GM20000 (cell line): ENCODE measurements at places on chromosomes 1 and 21.

- DNase-seq = peak; percentile 42
Observed at GRCh38 chr1:212162635-212163034, 122.6 kb upstream of the PPP2R5A start.

DNA sequence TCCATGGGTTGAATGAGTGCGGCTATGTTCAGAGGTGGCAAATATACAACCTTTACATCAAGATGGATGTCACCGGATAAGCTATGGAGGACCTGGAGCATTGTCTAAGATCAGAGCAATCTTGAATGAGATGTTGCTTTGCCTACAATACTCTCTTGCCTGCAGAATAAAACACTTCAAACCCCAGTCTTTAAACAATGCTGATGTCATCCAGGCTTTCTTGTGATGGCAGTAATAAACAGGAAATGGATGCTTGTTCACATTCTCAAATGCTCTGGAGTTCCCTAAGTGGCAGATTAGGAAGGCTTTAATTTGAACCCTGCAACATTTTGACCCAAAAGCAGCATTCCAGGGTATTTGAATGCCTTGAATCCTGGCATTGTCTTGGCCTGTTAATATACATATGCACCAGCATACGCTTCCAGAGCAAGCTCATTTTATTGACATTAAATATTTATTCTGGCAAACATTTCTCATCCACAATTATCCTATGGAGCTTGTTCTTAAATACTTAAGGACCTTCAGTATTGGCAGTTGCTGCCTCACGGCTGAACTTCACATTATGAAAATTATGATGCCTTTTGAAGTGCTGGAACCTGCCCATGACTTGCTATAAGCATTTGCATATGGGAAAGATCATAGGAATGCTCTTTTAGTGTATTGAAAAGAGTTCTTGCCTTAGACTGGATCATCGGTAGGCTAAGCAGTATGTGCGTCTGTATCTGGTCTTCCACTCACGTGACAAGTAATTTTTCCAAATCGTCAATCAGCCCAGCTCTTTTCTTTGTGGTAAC, 422.7 kb downstream of the SIPA1L2 start:
- DNase-seq = no peak

DNA sequence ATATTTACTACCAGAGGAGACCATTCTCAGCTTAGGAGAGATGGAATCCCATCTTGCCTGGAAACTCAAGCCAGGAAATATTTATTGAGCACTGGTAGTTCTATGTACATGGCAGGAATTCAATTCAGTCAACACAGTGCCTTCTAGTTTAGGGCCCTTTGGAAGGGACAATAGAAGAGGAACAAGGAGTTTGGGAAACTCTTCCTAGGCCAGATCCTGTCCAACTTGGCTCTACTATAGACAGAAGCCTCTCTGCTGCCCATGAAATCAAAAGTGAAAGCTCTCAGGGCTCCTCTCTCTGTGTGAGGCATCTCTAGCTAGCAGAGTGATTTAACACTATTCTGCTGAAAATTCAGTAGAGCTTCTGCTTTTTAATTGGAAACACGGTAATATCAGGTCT, 244.6 kb upstream of the MAP1LC3C start:
- peak; percentile 38 for DNase-seq

GRCh38 chr1:118269598-118269997, 84.6 kb upstream of the SPAG17 start:
- no peak for DNase-seq

- peak; percentile 58 for DNase-seq
Observed at GRCh38 chr1:66445492-66446181, 88.3 kb upstream of the SGIP1 start.

- no peak for DNase-seq
Observed at GRCh38 chr1:20229171-20229570, 42.9 kb upstream of the PLA2G2C start.

DNA sequence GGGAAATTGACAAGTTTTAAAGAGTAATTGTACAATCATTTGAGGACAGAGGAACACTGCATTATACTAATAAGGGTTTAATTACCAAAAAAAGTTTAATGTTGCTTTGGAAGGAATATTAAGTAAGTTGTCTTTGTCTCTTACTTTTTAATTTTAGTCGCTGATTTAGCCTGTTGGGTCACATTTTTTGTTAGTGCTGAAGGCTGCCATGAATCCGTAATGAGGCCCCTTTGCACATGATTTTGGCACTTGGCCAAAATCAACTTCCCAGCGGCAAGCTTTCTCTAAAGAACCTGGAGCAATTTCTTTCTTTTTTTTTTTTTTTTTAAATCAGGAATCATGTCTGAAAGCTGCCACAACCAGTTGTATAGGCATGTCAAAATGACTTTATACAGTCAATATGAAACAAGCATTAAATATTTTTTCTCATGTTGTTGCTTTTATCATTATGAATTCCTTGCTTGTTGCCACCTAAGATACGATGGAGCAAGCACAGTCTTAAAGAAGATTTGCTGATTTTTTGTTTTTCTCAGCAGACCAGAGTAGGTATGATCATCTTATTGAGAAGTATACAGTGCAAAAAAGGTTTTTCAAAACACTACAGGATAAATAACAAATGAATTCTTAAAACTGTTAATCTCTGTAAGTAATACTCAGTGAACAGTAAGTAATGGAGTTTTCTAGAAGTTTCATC, 690.4 kb downstream of the USP25 start:
- DNase-seq = no peak

DNA sequence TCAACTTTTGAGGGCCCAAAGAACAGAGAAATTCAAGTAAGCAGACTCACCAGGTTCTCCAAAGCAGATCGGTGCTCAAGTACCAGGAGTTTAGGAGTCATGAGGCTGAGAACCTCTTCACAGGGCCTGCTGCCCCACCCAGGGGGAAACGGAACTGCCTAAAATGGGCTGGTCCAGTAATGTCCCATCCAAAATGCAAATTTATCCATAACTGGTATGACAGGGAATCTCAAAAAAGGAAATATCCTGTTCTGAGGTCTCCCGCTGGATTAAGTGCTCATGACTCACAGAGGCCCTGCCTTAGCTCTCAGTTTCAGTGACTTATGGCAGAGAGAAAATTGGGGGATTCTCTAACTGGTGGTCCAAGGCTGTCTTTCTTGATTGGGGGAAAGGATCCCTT, 9.3 kb downstream of the SPRR2G start:
- DNase-seq = no peak

- no peak for DNase-seq
Observed at GRCh38 chr1:55986003-55986402, 593.4 kb downstream of the PLPP3 start.

DNA sequence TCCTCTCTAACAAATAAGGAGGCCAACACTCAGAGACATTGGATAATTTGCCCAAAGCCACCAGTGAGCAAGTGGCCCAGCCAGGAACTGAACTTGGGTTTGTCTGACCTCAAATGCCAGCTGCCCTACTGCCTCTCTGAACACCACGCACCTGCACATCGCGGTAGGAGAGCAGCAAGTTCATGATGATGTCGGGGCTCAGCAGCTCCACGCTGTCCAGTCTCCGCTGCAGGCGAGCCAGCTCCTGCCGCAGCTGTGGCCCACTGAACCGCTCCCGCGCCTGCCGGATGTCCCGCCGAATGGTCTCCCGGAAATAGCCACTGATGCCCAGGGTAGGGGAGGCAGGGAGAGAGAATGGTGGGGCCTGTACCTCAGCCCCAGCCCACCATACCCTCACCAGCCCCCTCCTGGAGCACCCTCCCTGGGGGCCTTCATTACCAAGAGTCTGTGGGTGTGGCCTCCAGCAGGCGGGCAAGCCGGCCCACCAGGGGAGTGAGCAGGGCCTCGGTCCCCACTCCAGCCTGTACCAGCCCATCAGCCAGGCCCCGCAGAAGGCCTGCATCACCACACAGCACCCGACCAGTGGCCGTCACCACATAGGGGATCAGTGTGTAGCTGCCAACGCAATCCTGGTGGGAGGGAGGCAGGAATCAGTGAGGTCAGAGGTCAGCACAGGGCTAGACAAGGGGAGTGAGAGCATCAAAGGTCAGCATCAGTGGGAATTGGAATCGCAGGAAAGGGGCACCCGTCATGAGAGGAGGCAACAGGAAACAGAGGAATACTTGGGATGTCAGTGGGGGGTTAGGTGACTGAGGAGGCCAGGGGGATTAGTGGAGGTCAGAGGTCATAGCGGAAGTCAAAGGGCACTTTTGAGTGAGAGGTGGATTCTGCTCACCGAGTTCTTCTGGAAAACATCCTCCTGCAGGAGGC, 2.7 kb downstream of the MAP3K6 start:
- no peak for DNase-seq

DNA sequence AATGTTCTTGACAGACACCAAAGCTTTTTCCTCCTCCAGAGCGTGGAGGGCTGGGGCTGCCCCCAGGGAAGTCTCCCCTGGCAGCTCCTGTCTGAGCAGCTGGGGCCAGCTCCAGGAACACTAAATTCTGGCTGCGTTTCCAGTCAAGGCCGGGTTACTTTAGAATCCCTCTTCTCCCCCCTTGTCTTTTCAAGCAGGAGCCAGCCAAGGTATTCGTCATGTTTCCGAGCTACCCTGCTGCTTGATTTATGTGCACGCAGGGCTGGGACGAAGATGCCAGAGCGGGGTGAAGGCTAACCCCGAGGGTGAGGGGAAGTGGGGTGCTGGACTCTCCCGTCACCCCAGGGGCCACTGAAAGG, 68.1 kb upstream of the ANGPTL1 start:
- no peak for DNase-seq

DNA sequence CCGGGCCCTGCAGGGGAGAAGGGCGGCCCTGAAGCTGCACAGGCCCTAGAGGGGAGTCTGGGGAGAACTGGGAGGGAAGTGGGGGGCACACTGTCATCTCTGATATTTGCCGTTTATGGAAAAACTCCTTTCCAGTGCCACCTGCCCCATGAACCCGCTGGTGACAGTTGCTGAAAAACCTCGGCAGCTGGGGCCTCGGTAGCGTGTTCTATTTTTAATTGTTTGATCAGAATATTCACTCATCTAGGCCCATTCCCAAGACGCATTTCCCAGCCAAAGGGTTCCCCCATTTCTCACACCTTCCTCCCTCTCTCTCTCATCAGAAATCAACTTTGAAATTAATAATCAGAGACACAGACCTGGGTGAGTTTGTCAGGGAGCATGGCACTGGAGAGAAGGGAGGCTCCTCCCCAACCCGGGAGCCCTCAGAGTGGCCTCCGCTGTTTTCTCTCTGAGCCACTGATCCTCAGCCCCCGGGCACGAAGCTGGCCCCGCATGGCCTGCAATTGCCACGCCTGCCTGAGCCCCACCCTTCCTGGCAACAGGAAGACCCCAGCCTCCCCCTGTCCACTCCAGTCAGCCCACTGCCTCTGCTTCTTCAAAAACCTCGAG, 111.1 kb downstream of the CASZ1 start:
- no peak for DNase-seq

- DNase-seq = no peak
Observed at GRCh38 chr1:154465621-154466195, 36.3 kb upstream of the TDRD10 start.

- no peak for DNase-seq
Observed at GRCh38 chr1:84550826-84551225, 23.4 kb downstream of the CTBS start.

DNA sequence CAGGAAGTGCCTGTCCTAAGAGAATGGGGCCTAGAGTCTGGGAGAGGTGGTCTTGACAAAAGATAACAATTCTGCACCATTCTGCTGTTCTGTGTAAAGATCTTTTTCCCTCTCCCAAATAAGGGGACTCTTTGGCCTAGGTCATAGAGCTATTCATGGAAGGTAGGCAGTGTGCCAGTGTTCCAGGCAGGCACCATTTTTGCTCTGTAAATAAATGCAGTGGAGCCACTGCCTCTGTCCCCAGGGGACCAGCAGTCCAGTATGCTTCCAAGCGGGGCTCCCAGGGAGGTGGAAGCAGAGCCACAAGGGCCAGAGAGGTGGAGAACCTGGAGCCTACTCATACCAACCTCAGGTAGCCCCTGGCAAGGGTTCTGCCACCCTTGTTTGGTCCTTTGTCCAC, 25.9 kb downstream of the KCNA2 start:
- DNase-seq = no peak

GRCh38 chr1:245588116-245588639, 433.4 kb downstream of the KIF26B start:
- DNase-seq = no peak

GRCh38 chr1:2184531-2184930, 10.0 kb downstream of the FAAP20 start:
- DNase-seq = no peak

- DNase-seq = peak; percentile 77
Observed at GRCh38 chr1:244918421-244919319, 54.3 kb upstream of the HNRNPU start.

GRCh38 chr1:65952696-65953095, 160.0 kb downstream of the PDE4B start:
- no peak for DNase-seq

DNA sequence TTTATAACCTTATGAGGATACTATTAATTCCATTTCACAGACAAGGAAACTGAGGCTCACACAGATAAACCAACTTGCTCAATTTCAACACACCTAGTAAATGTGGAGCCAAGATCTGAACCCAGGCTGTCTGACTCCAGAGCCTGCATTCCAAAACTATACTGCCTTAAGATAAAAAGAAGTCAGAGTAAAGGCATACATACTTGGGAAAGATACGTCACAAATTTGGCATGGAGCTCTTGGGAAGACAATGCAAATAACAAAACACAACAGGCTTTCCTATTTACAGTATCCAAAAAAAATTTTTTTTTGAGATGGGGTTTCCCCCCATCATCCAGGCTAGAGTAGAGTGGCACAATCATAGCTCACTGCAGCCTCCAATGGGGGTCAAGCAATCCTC, 5.9 kb downstream of the AKT3 start:
- no peak for DNase-seq

GRCh38 chr21:44938772-44939531, 877 bp upstream of the SLX9 start:
- no peak for DNase-seq

- no peak for DNase-seq
Observed at GRCh38 chr21:29586696-29587095, 288.0 kb downstream of the BACH1 start.

GRCh38 chr1:85606414-85606800, 25.8 kb downstream of the CCN1 start:
- no peak for DNase-seq

DNA sequence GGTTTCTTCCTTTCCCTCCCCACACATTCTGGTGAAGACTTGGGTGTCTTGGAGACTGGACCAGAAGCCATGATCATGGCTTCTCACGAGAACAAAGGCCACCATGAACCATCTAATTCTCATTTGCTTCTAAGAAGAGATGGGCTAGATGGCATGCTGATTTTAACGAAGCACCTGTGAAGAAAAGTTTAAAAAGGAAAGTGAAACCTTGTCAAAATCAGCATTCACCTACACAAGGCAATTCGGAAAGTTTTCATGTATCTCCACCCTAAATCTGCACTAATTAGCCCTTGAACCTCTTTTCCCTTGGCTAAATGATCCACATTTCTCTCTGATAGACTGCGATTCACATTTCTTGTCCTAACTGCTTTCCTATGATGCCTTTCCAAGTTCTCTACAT, 114.3 kb upstream of the RAVER2 start:
- no peak for DNase-seq

DNA sequence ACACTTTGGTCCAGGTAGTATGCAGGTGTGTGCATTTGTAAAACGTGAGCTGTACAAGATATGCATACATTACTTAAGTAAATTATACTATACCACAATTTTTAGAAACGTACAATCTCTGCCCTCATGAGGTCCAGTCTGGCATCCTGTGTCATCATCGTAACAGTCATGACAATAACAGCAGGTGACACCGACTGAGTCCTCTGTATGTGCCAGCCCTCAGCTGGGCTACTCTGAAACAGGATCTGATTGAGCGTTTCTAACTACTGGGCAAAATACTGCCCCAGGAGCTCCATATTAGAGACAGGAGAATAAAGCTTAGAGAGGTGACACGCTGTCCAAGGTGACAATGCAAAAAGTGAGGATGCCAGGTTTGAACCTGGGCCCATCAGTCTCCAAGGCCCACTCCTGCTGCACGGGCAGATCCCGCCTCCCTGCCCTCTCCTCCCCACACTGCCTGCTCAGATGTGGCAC, 47.2 kb upstream of the ECE1 start:
- no peak for DNase-seq
